ENCODE measurements at places on chromosomes 4 and X.

GRCh38 chr4:165184220-165184619 is 23.1 kb upstream of the KLHL2 start:
- no peak for DNase-seq

DNA sequence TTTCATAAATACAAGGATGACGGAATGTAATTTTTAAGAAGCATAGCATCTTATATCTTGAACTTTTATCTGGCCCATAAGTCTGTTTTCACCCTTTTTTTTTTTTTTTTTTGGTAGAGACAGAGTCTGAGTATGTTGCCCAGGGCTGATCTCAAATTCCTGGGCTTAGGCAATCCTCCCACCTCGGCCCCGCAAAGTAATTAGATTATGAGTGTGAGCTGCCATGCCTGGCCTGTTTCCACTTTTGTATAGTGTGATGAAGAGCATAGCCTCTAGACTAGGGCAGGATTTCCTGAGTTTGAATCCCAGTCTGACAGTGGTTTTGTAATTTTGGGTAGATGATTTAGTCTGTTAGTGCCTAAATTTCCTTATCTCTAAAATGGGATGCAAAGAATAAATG is 11.0 kb downstream of the STIM2 start:
- DNase-seq: no peak

DNA sequence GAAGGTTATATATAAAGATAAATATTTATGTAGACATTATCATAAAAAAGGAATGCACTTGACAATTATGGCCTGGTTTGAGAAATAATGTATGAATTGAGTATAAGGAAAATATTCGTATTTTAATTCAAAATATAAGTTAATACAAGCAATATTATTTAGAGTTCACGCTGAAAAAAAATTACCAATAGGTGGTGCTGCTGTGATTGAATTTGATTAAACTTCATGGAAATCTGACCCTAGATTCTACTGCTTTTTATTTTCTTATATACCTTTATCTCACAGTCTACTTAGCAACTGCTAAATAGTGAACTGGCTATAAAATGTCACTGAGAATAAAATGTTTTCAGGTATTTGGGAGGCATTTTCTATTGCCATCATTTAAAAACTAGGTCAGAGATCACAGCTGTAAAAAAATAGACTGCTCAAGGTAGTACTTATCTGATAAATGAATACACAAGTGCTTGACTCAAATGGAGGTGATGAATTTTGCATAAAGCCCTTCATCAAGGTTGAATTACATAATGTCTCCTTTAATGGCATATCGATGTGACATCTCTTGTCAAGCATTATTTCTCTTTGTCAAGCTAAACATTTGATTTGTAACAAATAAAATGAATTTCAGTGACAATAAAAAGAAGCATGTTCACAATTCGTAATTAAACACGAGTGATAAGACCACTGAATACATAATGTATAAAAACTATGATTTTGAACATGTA is 1638.8 kb upstream of the PCDH7 start:
- DNase-seq: no peak

DNA sequence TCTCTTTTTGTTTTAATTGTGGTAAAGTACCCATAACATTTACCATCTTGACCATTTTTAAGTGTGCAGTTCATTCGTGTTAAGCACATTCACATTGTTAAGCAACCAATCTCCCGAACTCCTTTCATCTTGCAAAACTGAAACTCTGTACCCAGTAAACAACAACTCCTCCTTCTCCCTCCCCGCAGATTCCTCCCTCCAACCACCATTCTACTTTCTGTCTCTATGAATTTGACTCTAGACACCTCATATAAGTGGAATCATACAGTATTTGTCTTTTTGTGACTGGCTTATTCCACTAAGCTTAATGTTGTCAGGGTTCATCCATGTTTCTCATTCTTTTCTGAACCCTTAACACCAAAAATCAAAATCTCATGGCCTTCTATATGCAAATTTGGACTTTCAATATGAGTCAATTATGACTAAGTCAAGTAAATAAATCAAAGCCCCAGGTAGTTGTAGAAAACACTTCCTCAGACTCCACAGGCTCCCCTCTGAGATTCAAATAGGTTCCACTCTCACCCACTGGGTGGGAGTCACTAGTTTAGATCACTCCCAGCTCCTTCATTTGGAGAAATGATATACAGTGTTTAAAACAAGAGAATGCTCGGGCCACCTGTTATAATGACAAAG is 9.8 kb upstream of the RTL5 start:
- DNase-seq: no peak

GRCh38 chr4:19285146-19285545 is 966.6 kb upstream of the SLIT2 start:
- no peak for DNase-seq

DNA sequence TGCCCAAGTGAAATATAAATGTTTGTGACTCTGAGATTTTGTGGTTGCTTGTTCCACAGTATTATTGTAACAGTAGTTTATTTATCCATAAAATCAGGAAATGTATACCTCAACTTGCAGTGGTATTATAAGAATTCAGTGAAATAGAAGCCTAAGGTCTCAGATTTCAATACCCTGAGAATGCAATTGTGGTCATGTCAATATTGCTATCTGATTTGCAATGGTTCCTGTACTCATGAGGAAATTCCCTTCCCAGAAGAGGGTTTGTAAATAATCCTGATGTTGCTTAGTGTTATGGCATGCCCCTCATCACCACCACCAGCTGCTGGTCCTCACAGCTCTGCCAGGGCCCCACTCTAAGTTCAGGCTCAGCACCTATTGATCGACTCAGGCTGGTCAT is 67.8 kb downstream of the SLC34A2 start:
- no peak for DNase-seq

DNA sequence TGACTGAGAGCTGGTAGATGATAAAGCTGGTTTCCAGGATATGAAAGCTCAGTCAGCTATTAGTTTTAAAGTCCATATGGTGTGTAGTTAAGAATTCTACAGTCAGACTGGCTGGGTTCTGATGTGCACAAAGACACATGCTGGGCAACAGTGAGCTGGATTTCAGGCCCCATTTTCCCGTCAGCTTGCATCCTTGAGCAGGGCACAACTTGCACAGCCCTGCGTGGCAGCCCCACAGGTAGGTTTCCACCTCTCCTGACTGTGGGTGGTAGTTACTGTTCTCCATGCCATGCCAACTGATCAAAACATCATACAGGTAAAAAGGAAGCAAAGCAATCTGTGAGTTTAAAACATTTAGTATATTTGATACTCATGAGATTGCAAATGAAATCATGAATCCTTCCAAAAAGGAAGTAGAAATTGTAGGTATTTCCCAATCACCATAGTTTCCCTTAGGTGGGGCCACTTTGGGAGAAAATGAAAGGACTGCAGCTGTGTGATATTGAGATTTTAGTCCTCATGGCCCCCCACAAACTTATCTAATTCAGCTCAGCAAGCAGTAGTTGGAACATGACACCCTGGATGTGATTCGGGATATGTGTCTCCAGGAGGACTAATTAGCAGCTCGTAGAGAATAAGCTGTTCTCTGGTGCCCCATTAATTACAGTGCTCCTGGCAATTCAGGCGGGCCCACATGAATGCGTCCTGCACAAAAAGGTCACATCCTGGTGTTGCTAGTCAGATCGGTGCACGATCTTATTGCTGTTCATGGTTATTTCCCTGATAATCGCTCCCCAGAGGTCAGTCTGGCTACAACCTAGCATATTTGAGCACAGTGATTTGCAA is 42.4 kb upstream of the NOCT start:
- DNase-seq: no peak

- no peak for DNase-seq
Measured at GRCh38 chrX:136747003-136747986, 33.4 kb downstream of the ARHGEF6 start.

GRCh38 chrX:155988859-155989258 is 8.6 kb upstream of the IL9R start:
- DNase-seq: no peak

GRCh38 chr4:35526456-35526855 is 717.9 kb downstream of the ARAP2 start:
- DNase-seq: no peak

DNA sequence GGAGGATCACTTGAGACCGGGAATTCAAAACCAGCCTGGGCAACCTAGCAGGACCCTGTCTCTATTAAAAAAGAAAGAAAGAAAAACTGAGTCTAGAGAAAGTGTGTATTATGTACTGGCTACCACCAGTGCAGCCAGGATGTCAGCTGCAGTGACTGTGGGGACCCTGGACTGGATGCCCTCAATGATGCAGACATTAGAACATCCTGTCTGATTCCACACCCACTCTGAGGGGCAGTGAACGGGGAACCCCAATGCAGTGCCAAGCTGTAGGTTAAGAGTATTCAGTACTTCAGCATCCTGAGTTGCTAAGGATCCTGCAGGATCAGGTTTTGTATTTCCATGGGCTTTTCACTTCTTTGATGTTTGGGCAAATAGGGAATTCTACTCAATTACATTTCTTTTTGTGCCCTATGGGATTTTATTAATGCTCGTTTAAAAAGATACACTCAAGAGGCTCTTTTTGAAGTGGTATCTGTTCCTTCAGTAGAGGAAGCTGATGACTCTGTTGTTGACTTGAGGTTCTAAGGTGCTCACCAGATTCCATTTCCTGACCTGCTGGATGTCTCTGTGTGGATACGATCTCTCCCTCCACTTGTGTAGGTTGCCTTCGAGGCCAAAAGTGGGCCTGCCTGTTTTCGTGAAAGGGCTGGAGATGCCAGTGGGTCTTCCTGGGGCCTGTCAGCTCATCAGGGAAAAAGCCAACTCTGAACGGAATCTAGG is 85.9 kb upstream of the CLCN4 start:
- DNase-seq: no peak

- DNase-seq: no peak
Measured at GRCh38 chrX:27163236-27163635, 299.9 kb downstream of the PPP4R3C start.

DNA sequence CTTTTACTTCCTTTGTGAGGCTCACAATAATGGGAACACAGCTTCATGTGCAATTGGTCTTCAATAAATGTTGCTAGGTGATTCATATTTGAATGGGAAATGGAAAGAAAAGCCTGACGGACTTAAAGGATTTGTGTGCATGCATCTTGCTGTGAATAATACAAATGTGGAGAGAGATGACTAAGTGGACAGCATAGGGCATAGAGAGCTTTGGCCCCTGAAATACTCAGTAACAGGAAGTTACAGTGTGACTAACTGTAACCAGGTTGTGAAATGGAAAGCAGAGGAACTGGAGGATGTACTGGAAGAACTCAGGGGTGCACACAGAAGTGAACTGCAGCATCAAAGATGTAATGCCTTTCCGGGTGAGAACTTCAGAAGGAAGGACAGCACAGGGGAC is 206.7 kb downstream of the MGST2 start:
- DNase-seq: no peak

DNA sequence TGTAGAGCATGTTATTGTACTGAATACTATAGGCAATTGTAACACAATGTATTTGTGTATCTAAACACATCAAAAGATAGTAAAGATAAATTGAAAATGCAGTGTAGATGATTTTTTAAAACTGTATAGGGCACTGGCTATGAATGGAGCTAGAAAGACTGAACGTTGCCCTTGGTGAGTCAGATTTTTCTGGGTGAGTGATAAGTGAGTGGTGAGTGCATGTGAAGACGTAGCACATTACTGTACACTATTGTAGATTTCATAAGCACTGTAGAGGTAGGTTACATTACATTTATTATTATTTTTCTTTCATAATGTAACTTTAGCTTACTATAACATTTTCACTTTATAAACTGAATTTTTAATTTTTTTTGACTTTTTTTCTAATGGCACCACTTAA is 1491.6 kb downstream of the TECRL start:
- no peak for DNase-seq

DNA sequence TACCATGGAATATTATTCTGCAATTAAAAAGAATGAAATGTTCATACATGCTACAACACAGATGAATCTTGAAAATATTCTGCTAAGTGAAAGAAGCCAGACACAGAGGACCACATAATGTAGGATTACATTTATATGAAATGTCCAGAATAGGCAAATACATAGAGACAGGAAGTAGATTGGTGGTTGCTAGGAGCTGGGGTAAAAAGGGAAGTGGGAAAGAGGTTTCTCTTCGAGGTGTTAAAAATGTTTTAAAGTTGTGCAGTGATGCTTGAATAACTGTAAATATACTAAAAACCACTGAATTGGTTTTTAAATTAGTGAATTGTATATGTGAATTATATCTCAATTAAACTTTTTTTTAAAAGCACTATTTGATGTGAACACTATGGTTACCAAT is 3.6 kb upstream of the NXT2 start:
- DNase-seq: no peak

Data from heart left ventricle (tissue), 16 donors.